ENCODE measurements at places on chromosomes 4 and X. TPM values are rescaled to one million over a fixed set of nuclear protein-coding genes. Genes with fewer than 3 reads are reported as not detected.
A peak's percentile ranks its signal among the peaks of the same experiment; 100 is the strongest.

- no peak for DNase-seq
These were observed 5.7 kb upstream of the AMELX start for GRCh38 chrX:11287505-11287904.

DNA sequence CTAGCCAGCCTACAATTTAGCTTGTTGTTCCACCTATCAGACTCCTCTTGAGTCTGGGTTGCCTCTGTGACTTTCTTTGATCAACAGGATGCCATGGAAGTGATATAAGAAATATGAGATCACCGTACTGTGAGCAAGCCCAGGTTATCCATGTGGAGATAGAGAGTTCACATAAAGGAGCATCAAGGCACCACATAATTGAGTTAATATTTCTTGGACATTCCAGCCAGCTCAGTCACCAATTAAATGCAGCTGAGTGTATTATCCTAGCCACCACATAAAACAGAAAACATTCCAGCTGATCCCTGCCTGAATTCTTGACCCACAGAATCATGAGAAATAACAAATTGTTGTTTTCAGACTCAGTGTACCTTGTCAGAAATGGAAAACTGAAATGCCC lies 253.6 kb downstream of the PPP1R2C start:
- no peak for DNase-seq

Gene MAGEB1
- not detected for total RNA-seq

Gene IL21
- total RNA-seq = not detected

- DNase-seq = peak; percentile 55
These were observed 135.5 kb downstream of the TMEM47 start for GRCh38 chrX:34521563-34521962.

Gene GEMIN8
- total RNA-seq = 22.2 TPM

DNA sequence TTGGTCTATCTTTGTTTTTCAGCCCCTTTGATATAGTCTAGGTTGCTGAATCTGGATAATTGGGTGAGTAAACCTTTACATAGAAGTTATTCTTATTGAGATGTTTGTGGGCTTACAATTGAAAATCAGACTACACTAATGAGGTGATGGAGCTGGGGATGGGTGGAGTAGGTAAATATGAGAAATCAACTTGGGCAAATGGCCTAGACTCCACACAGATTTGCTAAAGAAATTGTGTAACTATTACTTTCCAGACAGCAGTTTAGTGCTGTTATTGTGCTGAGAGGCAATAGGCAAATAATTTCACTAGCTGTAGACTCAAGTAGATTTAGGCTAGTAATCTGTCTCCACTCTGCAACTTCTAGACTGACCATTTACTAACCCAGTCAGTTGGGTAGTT lies 8.2 kb downstream of the DIAPH2 start:
- no peak for DNase-seq

DNA sequence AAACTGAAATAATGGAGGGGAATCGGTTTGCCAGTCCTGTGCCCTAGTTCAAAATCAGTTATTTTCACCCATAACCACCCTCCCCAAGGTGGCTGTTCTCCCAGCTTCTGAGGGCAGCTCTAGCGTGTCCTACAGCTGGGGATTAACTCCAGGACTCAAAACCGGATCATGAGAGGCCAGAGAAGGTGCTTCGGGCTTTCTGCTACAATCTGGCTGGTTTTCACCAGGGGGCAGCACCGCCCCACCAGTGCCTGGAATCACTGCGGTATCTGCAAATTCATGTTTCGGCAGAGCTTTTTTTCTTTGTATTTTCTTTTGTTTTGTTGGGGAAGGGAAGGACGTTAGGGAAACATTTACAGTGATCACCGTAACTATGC lies 28.4 kb downstream of the PDHA1 start:
- DNase-seq = peak; percentile 77

DNA sequence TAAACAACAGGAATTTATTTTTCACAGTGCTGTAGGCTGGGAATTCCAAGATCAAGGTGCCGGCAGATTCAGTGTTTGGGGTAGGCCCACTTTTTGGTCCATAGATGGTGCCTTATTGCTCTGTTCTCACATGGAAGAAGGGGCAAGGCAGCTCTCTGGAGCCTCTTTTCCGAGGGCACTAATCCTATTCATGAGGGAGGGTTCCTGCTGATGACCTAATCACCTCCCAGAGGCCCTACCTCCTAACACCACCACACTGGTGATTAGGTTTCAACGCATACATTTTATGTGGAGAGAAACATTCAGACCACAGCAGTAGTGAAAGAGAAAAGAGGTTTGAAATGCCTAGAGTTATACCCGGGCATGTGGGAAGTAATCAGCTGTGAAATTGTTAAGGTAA lies 1.4 kb upstream of the POLA1 start:
- peak; percentile 80 for DNase-seq

- DNase-seq = no peak
These were observed 18.0 kb upstream of the PDHA2 start for GRCh38 chr4:95821867-95822266.

DNA sequence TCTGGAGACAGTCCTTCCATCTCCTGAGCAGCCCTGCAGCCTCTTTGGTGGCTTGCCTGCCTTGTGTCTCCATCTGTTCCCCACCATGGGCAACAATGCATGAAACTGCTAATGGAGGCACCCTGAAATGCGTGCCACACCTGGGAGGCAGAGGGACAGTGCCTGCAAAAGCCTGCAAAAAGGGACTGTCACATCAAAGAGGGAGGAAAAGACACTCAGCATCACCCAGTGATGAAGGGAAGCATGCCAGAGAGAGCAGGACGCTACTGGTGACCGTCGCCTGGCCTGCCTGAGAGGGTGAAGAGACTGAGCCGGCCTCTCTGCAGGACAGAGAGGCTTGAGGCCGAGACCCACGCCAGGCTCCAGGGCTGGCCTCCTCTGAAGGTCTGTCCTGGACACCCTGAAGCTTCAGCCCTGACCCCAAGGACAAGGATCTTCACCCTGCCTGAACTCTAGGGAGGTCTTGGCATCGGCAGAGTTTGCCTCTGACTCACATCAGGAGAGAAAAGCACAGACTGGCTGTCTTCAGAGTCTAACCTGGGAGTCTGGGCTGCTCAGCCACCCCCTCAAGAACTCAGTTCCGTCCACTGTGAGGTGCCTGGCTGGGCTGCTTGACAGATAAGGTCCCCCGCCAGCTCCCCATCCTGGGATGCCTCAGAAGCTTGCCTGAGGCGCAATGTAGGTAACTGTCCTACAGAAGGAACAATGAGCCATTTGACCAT lies 8.1 kb downstream of the ACSL1 start:
- no peak for DNase-seq

GRCh38 chr4:86443495-86443894 lies 83.6 kb upstream of the MAPK10 start:
- no peak for DNase-seq

- no peak for DNase-seq
These were observed 23.3 kb upstream of the ANXA5 start for GRCh38 chr4:121720109-121720508.

GRCh38 chr4:100869276-100869675 lies 351.5 kb upstream of the EMCN start:
- DNase-seq = no peak

- DNase-seq = no peak
These were observed 11.7 kb downstream of the MFAP3L start for GRCh38 chr4:170014359-170015011.

DNA sequence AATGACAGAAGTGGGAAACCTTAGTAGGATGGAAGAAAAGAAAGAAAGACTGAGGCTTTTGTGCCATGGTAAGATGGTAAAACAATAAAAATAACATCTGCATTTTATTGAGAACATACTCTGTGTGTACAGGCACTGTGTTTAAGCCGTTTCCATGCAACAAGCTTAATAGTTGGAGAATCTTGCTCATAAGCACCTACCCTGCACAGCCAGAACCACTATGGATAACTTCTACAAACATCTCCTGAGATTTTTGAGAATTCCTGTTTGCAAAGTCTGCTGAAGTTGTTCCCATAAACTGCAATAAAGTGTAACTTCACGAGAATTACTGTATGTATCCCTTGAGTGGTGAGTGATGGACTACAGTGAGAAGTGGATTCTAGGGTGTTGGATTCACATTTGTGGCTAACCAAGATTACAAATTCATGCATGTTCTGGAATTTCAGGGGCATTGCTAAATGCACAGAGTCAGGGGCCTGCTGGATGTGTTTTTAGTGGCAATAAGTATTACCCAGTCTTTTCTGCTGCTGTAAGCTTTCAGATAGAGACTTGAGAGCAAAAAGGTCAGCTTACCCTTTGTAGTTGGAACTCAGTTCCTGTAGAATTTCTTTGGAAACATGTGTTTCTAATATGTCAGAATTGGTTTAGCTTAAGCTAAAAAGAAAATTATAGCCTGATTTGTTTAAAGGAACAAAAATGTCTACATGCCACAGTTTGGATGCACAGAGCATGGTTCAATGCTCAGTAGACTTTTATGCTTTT lies 132.5 kb downstream of the AFF1 start:
- DNase-seq = no peak

GRCh38 chr4:85720735-85721134 lies 245.8 kb downstream of the ARHGAP24 start:
- no peak for DNase-seq

GRCh38 chrX:110181459-110182137 lies 136.3 kb downstream of the AMMECR1 start:
- no peak for DNase-seq

DNA sequence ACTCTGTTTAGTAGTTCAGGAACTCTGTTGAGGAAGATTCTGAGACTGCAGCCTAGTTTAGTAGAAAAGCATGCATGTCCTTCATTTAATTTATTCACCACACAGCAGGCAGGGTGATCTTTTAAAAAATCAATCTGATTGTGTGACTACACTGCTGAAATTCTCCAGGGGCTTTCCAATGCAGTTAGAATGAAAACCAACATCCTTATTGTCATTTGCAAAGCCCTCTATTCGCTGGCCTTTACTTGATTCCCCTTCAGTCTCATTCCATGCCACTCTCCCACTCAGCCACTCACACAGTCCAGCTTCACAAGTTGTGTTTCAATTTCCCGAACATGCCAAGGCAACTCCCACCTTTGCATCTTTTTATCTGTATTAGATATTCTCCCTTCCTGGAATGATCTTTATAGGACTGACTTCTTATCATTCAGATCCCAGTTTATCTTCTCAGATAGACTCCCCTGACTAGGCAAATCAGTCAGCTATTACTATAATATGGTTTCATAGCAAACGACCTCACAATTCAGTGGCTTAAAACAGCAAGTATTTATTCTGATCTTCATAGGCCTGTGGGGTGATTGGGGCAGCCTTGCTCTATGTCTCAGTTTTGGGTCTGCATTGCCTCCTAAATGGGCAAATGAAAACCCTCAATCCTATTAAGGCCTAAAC lies 21.3 kb upstream of the FTHL17 start:
- DNase-seq = no peak

Gene CT47B1
- total RNA-seq = not detected

DNA sequence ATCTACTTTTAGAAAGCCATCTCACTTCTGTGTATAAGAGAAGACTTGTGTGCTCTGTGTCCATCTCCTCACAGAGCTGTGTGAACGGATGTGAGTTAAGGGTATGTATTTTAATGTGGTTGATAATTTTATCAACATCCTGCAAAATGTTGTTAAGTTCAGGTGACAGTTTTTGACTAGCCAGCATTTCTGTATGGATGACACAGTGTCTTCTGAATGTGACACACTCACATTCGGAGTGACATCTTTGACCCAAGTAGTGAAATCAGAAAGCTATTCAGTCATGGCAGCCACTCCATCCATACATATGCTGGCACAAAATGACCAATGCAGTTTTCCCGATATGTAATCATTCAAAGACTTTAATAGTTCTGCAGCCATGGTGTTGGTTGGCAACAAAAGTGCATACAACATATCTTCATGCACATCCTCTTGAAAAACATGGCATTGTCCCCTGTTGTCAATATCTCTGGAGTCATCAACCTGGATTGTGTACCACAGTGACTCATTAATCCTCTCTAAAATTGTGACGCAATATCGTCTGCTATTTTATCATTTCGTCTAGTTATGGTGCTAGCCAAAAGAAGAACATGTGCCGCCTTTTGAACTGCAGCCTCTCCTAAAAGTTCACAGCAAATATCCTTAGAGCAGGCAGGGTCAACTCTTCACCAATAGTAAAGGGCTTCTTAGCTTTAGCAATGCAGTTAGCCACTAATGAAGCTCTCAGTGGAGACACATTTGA lies 6.8 kb upstream of the FGF2 start:
- no peak for DNase-seq

Gene EPGN
- not detected for total RNA-seq

GRCh38 chr4:175109933-175110332 lies 191.8 kb downstream of the ADAM29 start:
- DNase-seq = no peak

- DNase-seq = no peak
These were observed 220.7 kb downstream of the GRXCR1 start for GRCh38 chr4:43113196-43113595.

Gene DHRSX
- 25.6 TPM for total RNA-seq

- no peak for DNase-seq
These were observed 351.3 kb downstream of the NAP1L3 start for GRCh38 chrX:93322110-93322509.

GRCh38 chr4:25694466-25694865 lies 38.8 kb downstream of the SLC34A2 start:
- DNase-seq = no peak

DNA sequence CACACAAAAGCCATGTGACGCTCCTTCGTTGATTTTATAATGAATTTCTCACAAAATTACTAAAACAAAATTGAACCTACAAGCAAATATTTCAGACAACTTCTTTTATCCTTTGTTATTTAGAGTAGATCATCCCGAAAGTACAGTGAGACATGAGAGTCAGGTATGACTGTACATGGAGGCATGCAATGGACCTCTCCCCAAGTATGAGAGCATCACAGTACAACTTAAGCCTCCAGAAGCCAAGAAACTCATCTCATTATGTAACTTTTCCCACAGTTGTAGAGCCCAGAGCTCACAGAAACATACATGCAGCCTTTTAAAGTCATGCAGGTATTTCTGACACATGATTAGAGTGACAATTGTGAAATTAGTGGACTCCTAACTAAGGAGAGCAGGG lies 167.7 kb downstream of the PAPSS1 start:
- DNase-seq = no peak

- DNase-seq = no peak
These were observed 10.0 kb upstream of the GPR78 start for GRCh38 chr4:8570201-8570600.

Gene CNGA2
- not detected for total RNA-seq

DNA sequence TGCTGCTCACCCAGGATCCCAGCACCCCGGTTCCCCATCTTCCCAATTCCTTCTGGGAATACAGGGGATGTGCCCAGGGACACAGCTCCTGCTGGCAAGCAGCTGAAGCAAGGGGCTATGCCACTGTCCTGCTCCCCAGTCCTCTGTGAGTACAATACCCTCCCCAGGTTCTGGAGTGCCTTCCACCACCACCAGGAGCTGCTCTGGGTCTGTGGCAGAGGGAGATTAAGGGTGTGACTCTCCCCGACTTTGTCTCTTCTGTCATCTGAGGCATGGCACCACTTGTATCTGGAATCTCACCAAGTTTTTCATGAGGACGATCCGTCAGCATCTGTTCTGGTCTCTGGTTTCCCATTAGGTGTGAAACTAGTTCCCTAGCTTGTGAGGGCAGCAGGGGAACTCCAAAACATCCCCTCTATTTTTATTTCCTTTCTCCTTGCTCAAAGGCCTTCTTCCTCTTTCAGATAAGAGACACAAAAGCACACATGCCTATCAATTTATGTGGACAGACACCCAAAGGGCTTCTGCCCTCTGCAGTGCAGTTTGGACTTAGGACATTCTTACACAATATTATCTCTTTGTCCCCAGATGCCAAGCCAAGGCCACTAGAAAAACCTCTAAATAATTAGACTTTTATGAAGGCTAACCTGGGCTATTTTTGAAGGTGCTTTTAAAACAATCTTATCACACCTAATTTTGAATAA lies 26.8 kb downstream of the MGST2 start:
- DNase-seq = peak; percentile 24

Gene PRKG2
- total RNA-seq = 2.3 TPM

Gene CCDC158
- total RNA-seq = not detected

Gene SH3TC1
- total RNA-seq = 0.22 TPM

Gene DUSP21
- total RNA-seq = not detected
